ENCODE measurements at places on chromosomes 7 and 10.
A peak's percentile ranks its signal among the peaks of the same experiment; 100 is the strongest.

DNA sequence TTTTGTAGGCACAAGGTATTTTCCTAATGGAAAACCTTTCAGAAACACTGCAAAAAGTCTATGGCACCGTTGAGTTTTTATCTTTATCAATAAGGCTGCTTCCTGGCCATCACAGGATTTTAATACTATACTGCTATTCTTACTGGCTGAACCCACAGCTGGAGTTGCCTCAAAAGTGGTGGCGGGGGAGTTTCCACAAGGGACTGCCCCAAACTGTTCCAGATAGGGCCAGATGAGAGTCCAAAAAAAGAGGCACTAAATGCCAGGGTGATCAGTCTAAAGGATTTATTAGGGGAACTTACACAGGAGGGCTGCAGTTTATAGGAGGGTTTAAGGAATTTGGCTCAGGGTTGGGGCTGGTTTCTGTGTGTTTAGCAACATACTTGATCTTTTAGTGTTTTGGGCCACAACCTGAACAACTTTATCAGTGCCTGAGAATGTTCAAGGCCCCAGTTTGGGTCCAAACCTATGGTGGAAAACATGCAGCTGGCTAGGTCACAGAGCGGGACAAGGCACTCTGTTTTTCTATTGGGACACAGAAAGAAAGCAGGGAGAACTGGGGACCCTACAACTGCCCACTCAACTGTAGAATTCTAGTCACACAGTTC is 41.4 kb downstream of the STAM start:
- no peak for DNase-seq

DNA sequence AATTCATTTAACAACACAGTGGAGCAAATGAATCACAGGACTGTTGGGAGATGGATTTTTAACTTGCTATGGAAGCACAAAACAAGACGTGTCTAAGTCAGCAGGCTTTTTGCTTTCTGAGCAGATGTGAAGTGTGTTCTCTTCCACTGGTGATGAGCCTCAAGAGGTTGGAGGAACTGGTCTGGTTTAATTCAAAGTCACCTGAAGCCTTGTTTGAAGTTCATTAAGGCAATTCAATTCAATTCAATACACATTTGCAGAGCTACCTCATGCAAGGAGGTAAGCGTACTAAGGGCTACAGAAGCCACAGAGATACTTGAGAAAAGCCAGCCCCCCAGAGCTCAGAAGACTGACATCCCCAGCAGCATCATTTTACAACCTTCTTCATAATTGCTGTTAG is 68.4 kb upstream of the PALS2 start:
- DNase-seq = no peak

- DNase-seq = no peak
Observed at GRCh38 chr10:49414496-49414895, 18.6 kb upstream of the DRGX start.

GRCh38 chr10:31650010-31650409 is 278.6 kb downstream of the ARHGAP12 start:
- DNase-seq = no peak

DNA sequence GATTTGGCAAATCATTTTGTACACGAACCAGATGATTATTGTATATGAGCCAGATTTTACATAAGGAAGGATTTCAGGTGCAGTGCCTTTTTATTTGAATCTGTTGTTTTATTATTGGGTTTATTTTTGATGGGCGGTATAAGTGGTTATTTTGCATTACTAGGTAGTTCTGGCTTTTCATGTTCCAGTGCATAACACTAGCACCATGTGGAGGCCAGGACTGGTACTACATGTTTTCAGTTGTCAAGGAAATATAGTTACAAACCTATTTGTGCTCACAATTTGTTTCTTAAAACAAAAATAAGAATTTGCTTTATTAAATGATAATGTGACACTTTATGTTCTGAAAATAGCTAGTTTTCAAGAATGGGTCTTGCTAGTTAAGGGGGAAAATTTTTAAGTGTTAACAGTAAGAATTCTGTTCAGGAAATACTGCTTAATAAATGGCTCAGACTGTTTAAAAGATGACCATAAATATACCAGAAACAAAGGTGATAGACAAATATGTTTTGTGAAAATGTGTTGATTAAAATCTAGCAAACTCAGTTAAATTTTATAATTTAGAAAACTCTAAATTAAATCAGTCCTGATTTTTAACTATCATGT is 7.1 kb upstream of the SEMA3E start:
- peak; percentile 26 for DNase-seq

- no peak for DNase-seq
Observed at GRCh38 chr10:36283827-36284226, 641.7 kb upstream of the FZD8 start.

GRCh38 chr7:23474829-23475575 is 4.7 kb upstream of the IGF2BP3 start:
- no peak for DNase-seq

GRCh38 chr10:18625886-18626285 is 25.5 kb downstream of the NSUN6 start:
- DNase-seq = no peak

- DNase-seq = no peak
Observed at GRCh38 chr10:61643316-61643751, 19.4 kb upstream of the CABCOCO1 start.

DNA sequence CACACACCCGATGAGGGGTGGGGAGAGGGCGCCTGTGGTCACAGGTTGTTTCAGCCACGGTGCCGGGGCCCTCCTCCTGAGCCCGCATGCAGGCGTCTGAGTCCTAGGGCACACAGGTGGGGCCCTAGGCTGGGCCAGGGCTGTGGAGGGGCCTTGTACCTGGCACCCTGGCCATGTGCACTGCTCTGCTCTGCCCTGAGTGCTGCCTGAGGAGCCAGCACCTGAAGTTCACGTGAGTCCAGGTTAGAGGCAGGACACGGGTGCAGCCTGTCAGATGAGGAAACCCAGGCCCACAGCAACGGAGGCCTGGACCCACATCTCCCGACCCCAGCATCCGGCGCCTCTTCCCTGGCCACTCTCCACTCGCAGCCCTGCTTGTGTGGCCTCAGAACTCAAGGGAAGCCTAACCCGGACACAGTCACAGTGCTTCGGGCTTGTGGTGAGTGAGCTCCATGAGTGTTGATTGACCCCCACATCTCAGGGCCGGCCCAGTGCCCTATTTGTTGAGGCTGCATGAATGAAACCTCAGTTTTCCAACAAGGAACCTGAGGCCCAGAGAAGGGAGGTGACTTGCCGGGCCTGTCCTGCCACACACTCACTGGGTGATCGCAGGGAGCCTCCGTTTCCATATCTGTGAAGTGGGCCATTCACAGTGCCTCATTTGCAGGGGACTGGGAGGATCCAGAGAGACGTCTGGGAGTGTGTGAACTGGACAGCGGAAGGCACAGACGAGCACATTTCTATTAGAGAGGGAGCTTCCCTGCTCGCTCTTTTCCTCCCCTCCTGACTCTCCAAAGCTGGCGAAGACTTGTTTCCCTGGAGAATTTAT is 39.6 kb downstream of the PPIF start:
- DNase-seq = no peak

DNA sequence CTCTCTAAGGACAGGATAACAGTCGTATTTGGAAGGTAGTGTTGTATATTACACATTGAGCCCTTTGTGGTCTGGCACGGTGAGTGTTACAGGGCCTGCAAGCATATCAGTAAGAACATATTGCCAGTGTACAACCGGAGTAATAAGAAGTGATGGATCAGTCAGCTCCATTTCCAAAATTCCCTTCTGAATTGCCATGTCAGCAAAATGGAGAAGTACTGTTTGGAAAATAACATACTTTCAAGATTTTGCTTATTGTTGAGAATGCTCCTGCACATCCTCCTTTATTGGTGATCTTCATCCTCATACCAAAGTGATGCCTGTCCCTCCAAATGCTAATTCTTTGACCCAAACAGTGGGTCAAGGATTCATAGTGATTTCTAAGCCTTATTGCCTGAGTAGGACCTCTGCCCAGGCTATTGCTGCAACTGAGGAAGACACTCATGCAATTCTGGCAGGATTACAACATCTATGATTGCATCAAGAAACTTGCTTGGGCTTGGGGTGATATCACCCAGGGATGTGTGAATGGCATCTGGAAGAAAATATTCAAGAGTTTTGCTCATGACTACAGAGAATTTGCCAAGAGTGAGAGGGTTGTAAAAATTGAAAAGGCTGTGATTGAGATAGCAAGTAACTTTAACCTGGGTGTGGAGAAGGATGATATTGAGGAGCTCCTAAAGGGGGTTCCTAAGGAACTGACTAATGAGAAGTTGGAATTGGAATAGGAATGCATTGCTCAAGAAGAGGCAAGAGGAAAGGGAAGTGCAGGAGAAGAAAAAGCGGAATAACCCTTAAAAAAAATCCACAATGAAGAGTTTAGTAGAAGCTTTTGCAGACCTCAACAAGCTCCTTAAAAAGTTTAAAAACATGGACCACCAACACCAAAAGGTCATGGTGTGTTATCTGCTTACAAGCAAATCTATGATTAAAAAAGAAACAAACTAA is 452.2 kb upstream of the SORCS1 start:
- no peak for DNase-seq

- no peak for DNase-seq
Observed at GRCh38 chr7:745431-746154, 18.5 kb upstream of the PRKAR1B start.

DNA sequence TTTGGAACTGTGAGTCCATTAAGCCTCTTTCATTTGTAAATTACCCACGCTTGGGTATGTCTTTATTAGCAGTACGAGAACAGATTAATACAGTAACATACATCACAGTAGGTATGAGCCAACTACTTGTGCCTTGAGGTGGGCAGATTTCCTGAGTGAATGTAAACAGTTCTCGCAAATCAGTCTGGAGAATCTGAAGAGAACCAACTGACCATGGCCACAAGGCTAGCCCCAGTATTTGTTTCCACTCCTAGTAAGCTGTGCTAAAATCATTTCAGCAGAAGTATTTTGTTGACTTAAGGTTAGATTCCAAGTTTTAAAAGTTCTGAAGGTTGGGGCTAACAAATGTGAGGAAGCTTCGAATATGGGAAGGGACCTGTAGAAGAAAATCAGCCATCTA is 82.9 kb downstream of the NOD1 start:
- DNase-seq = no peak

DNA sequence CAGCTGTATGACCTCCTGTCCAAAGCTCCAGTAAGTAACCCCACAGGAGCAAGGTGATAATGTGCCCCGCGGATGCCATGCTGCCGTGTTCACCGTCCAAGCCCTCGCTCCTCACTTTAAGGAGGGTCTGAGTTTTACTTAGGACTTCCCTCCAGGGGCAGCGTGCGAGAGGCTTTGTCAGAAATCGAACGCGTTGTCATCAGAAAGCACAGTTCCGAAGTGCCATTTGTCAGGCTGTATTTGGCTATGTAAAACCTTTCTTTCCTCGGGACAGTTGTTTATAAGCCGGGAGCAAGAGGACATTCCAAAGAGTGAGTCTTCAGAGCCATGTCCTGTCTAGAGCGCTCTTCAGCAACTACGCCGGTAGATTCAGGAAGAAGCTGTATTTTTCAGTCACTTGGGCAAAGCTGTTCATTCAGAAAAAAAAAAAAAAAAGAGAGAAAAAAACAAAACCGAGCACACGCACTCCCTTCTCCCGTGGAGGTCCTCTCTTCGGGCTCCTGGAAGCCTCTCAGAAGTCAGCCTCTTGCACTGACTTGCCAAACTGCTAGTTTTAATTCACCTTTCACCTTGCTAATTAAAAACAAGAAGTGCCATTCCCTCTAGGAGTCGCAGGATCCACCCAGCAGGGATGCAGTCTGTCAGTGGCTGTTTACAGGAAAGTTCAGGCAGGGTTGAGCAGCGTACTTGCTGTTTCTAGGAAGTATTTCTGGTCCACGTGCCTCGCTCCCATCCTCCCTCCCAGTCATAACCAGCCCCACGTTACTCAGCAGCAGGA is at the start of gene SEMA3E:
TSS of gene SEMA3E (minus strand) at position 676 of the 778 bp plus-strand sequence.
- DNase-seq = no peak

- DNase-seq = no peak
Observed at GRCh38 chr10:43452356-43452914, 15.5 kb downstream of the ZNF487 start.

DNA sequence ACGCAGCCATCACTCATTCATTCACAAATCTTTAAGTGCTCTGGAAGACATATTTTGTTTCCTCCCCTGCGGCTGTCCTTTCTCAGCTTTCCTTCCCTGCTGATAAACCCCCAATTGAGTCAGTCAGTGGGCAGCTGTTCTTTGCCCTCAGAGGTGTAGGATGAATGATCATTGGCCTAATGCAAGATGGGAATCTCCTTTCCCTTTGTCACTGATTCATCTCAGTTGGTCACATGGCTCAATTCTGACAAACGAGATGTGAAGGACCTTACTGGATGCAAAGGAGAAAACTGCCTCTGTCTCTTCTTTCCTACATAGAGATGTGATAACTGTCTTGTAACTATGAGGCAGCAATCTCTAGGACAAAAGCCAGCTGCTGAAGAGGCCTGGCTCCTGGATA is 44.6 kb downstream of the COL28A1 start:
- no peak for DNase-seq

DNA sequence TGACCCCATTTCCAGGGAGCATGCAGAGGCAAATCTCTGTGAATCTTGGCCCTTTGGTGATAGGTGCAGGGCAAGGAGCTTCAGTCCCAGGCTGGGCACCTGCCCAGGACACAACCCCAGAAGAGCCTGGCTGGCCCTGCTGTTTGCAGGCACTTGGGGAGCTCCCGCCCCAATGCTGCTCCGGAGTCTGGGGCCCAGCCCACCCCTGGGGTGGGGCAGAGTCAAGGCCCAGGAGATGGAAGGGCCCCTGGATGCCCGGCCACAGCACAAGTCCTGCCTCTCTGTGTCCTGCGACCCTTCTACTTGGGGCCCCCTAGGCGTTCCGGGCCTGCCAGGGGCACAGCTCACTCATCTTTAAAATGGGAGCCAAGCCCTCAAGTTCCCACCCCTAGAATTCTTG is 24.7 kb downstream of the PDGFA start:
- DNase-seq = no peak

DNA sequence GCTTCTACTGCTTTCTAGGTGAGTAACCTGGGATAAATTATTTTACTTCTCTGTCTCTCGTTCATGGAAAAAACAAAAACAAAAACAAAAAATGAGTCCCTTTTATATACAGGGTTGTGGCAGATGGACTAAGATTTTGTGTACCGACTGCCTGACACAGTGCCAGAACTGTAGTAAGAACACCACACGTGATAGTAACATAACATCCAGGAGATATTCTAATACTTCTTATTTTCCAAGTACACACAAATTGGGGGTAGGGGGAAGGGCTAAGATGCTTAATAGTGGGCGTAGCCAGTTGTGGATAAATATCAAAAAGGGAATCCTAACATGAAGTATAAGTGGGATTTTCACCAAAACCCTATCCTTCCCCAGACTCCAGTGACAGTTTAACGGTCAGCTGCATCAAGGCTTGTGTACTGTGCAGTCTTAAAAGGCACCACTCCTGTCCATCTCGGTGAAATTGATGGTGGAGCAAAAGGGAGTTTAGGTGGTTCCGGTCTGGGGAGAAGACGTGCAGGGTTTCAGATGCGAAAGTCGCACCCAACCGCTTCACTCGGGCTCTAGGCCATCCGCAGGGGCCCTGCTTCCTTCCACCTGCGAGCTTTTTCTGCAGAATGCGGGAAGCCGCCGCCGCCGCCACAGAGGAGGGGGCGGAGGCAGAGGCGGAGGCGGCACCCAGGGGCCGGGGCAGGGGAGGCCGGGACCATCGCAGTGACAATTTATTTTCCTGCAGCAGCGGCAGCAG is at the start of gene STAMBPL1:
TSS of gene STAMBPL1 (plus strand) at position 712 of the 748 bp plus-strand sequence. CDS start 21,464 bp downstream, outside the sequence.
- DNase-seq = no peak
